ENCODE measurements at places on chromosomes 3 and 15.

DNA sequence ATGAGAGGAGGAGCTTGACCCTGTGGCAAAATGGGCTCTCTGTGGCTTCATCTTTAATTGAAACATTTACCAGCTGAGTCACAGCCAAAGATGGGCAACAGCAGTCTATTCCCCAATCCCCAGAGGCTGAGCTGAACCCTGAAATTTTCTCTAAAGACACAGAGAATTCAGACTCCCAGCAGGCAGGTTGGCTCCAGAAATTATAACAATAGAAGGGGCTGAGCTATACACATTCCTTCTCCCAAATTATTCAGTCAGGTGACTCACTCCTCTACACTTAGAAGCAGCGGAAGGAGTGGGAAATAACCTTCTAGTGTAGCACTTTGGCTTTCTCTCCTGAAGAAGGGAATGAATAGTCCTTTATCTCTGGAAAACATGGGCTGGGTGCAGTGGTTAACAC, 264.3 kb upstream of the ARHGEF26 start:
- no peak for DNase-seq

GRCh38 chr15:41543521-41543870, 561 bp downstream of the RPAP1 start:
- DNase-seq: no peak

GRCh38 chr3:161224786-161225185, 3.7 kb downstream of the NMD3 start:
- no peak for DNase-seq

DNA sequence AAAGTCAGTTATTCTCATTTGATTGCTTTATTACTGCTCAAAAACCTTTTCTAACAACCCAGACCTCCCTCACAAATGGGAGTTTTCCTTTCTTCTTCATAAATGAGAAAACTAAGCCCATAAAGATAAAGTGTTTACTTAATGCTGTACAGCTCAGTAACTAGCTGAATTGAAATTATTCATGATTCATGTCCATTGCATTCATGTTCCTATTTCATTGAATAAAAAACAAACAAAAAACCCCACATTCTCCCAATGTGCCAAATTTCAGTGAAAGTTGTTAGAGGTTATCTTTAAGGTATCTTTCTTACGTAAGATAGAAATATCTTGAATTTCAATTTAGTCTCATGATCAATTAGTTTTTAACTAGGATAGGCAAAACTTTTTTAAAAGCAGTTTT, 2.8 kb downstream of the PLSCR2 start:
- DNase-seq: peak; percentile 66

- peak; percentile 76 for DNase-seq
These were observed 78.3 kb upstream of the TPM1 start for GRCh38 chr15:62964251-62964650.

DNA sequence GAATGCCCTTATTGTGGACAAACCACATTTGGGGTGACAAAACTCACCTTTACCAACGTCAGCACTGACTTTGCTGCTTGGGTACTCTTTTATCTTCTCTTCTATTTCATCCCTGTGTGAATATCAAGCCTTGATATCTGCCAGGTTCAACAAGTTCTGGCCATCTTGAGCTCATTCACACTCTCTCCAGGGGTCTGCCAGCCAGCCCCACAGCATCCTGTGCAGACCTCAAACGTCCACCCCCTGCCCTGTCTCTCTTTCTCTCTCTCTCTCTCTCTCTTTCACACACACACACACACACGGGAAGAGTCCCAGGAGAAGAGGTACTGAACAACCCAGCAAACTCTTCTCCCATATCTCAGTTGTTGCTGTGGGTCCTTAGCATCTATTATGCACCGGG, 10.7 kb downstream of the ILDR1 start:
- no peak for DNase-seq

DNA sequence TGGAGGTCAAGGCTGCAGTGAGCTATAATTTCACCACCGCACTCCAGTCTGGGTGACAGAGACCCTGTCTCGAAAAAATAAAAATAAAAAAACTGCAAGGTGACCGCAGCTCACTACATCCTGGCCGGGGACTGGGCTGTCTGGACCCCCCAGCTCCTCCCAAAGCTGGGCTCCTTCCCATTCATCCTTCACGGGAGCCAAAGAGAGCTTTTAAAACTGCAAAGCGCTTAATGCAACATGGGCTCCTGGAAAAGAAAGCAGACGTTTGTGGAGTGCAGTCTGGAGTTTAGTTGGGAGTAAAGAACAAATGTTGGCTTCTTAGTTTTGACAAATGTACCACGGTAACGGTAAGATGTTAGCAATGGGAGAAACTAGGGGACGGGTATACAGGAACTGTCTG, 12.1 kb downstream of the PLXND1 start:
- DNase-seq: no peak

DNA sequence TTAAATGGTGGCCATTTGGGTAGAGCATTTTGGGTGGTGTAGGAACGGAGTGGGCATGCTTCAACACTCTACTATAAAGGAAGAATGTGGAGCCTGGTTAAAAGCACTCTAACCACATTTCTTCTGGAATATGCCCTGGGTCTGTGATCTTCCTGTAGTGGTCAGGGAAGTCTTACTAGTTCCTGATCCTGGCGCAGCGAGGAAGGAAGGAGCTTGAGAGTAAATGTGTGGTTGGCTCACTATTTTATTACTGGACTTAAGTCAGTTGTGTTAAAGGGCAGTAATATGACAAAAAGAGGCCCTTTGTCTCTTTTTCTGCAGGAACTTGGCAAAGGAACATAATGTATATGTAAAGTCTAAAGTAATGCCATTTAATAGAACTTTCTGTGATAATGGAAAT, 197.6 kb upstream of the ZPLD1 start:
- DNase-seq: no peak

DNA sequence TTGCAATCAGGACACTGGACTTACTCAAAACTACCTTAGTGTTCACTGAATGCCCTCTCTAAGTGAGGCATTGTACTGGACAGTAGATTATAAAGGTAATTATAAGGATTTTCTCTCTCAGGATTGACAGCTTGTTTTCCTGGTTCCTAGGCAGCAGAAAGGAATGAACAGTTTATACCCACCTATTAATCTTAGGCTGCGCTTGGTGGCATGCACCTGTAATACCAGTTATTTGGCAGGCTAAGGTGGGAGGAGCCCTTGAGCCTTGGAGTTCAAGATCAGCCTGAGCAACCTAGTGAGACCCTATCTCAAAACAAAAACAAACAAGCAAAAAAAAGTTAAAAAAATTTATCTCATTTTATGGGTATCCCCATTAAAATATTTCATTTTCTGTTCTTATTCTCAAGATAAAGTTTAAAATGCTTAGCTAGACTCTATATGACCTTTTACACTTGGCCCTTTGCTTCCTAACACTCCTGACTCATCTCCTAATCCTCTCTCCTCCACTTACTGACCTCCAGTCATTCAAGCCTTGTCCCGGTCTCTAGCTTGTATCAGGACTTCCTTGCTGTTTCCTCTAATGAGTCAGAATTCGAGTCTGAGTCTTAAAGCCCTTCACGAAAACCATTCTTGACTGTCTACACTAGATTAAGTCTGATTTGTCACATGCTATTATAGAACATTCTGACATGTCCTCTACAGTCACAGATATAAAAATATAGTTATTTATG, 348.6 kb downstream of the NLGN1 start:
- DNase-seq: peak; percentile 40

GRCh38 chr3:182729903-182730674, 63.2 kb upstream of the ATP11B start:
- no peak for DNase-seq

GRCh38 chr15:45521596-45522327, 793 bp downstream of the SLC30A4 start:
- peak; percentile 25 for DNase-seq

DNA sequence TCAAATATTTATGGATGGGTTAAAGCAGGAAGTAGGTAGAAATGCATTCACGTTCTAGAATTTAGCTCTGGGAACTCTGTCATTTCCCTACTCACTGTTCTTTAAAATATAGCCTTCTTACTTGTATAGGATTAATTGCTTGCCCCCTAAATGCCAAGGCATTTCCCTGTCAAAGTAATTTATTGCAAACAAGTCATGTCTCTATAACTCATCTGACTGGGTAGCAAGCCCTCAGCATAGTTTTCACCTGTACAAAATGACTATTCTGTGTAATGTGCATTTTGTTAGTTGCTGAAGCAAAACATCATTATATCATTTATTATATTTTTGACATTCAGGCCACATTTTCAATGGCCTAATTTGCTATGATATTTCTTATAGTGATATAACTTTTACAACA, 1308.2 kb upstream of the EPHA6 start:
- no peak for DNase-seq

GRCh38 chr3:97971679-97972567, at the start of gene RIOX2:
RIOX2 (minus strand) TSS chr3:97972431; CDS start chr3:97967593, 4,838 bp downstream.
- DNase-seq: peak; percentile 85

- DNase-seq: peak; percentile 78
These were observed at the start of gene C3orf70 for GRCh38 chr3:185152410-185153170. C3orf70 (minus strand) TSS chr3:185153060; CDS start chr3:185152823, 237 bp downstream.

GRCh38 chr3:78174821-78175220, 1134.9 kb downstream of the ROBO2 start:
- no peak for DNase-seq

DNA sequence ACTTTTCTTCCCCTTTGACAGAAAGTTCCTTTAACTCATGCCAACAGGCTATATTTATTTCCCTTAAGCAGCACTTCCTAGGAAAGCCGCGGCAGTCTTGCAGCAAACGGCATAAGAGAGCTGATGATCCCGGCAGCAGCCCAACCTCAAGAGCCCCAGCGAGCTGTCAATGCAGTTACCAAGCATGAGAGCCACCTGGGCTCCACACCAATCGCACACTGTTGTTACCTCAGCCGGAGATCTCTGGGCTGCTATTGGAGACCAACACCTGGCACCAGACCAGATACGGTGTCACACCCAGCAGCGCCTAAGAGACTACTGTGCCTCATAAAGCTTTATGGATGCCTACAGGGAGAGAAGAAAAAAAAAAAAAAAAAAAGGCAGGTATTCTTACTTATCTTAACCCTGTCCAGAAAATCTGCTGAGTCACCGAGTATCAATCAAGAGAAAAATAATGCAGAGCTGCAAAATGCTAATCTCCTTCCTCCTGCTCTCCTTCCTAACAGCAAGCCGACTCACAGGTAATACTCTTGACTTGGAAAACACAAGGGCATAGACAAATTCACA, 11.7 kb downstream of the ABCC5 start:
- DNase-seq: peak; percentile 16

DNA sequence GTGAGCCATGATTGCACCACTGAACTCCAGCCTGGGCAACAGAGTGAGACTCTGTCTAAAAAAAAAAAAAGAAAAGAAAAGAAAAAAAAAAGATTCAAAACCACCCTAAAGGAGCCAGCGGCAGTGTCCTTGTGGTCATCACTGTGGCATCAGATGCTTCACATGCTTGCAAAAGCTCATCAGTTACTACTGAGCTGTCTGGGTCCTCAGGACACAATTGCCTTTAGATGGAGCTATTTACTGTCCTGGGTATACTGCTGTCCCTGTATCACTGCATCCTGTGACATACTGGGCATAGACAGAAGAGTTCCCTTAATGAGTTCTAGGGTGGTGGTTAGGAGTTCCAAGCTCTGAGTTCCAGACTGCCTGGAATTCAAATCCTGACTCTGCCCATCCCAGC, 85.8 kb downstream of the LINGO1 start:
- DNase-seq: no peak

- no peak for DNase-seq
These were observed 133.9 kb downstream of the MYLK start for GRCh38 chr3:123750209-123750608.

DNA sequence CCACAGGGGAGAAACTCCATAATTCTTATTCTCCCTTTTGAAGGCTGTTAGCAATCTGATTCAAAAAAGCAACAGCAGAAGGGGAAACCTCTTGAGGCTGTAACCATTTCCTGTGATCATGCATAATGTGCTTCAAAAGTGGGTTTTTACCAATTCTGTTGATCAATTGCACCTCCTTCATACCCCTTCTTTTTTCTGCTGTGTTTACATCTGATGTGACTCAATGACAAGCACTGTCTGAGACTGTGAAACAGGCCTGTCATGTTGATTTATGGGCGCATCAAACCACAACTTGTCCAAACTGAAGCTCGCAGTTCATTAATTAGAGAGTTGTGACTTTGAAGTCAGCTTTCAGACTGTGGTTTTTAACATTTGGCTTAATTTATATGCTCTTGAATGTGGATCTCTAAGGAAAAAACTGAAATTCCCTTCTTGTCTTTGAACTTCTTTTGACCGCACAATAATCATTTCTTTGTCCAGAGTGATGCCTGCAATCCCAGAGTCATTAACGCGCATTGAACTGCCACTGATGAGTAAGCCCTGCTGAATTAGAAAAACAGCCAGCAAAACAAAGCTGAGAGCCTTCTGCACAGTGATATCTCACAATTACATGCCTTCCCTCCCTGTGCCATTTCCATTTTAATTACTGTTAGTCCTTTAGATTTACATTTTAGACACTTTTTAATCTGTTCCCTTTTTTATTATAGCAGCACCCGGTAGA, 532.8 kb downstream of the FOXP1 start:
- peak; percentile 25 for DNase-seq

DNA sequence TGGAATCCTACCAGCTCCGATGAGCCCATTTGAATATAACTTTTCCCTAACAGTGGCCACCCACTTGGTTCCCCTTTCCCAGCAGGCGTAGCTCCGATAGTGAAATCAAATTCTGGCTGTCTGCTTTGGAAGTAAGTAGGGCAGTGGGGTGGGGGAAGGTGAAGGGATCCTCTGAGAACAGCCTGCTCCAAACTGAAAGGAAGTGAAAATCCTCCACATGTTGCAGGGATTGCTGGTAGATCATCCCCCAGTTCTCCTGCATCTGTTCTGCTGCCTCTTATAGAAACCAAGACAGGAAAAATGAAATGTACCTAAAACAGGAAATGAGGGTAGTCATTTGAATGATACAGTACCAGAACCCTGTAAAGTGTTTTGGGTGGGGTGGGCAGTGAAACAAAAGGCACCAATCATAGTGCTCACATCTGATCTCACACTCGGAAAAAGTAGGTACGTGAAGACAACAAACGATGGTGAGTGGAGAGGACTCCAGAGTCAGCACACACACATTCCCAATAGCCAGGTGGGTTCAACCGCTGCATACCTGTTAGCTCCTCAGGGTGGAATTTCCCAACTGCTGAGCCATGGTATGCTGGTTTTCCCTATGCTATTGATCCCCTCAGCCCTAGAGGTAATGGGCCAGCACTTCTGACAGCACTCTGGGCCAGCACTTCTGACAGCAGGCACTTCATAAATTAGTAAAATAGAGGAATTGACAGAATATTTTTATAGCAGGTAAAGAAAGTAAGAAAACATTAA, 304.9 kb upstream of the ADAMTS9 start:
- no peak for DNase-seq

- no peak for DNase-seq
These were observed 896.8 kb downstream of the ROBO1 start for GRCh38 chr3:78871048-78871447.

DNA sequence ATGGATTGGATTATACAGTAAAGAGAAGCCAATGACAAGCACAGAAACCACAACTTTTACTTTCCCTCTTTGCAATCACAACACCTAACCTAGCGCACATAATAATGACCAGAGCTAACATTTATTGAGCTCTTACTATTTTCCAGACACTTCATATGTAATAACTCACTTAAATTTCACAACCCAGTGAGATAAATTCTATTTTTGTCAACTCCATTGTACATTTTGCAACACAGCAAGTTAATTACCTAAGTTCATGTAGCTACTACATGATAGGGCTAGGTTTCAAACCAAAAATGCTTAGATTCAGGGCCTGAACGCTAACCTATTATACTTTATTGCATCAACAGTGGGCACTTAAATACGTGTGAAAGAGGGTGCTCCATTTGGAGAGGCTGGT, 89.5 kb downstream of the GADL1 start:
- no peak for DNase-seq

GRCh38 chr3:136835813-136836510, 17.0 kb downstream of the SLC35G2 start:
- peak; percentile 50 for DNase-seq

GRCh38 chr3:43176666-43177065, 70.8 kb upstream of the POMGNT2 start:
- DNase-seq: peak; percentile 50
